ENCODE measurements at places on chromosomes 3 and 15.

DNA sequence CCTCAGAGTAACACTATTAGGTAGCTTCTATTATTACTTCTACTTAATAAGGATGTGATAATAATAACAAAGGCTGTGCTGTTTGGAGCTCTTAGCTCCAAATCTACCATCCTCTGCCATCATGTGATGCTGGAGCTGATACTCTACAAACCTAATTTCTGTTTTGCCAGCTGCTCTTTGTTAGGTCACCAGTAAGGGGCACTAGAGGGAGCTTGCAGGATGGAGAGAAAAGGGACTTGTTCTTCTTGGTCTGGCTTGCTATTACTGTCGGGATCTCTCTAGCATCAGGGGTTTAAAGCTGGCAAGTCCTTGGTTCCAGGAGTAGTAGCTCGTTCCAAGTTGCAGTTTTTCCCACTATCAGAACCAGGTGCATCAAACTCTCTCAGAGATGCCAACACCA lies 194.9 kb upstream of the KBTBD8 start:
- DNase-seq: no peak
- H3K27me3 ChIP-seq: peaks cover 5% of the 10 kb centered on the region
- H3K4me1 ChIP-seq: peaks cover 13% of the 10 kb centered on the region
- no peak overlapping the region for H3K4me3 ChIP-seq

GRCh38 chr3:181317508-181317907 lies 328.0 kb upstream of the DNAJC19 start:
- no peak overlapping the region for H3K4me3 ChIP-seq
- no peak overlapping the region for H3K27ac ChIP-seq
- DNase-seq: no peak
- peaks cover 46% of the 10 kb centered on the region for H3K27me3 ChIP-seq

GRCh38 chr15:65529762-65530317 lies 423 bp upstream of the HACD3 start:
- H3K4me3 ChIP-seq: peak overlapping the region; percentile 92
- H3K36me3 ChIP-seq: peaks cover 10% of the 10 kb centered on the region
- DNase-seq: no peak
- H3K27ac ChIP-seq: peak overlapping the region; percentile 80
- H3K27me3 ChIP-seq: no peaks in the 10 kb centered on the region

- peak overlapping the region; percentile 16 for H3K27ac ChIP-seq
- peak overlapping the region; percentile 17 for H3K4me3 ChIP-seq
- H3K27me3 ChIP-seq: no peaks in the 10 kb centered on the region
- H3K36me3 ChIP-seq: peaks cover 48% of the 10 kb centered on the region
Observed at GRCh38 chr3:71026634-71027578, 556.6 kb downstream of the FOXP1 start.

DNA sequence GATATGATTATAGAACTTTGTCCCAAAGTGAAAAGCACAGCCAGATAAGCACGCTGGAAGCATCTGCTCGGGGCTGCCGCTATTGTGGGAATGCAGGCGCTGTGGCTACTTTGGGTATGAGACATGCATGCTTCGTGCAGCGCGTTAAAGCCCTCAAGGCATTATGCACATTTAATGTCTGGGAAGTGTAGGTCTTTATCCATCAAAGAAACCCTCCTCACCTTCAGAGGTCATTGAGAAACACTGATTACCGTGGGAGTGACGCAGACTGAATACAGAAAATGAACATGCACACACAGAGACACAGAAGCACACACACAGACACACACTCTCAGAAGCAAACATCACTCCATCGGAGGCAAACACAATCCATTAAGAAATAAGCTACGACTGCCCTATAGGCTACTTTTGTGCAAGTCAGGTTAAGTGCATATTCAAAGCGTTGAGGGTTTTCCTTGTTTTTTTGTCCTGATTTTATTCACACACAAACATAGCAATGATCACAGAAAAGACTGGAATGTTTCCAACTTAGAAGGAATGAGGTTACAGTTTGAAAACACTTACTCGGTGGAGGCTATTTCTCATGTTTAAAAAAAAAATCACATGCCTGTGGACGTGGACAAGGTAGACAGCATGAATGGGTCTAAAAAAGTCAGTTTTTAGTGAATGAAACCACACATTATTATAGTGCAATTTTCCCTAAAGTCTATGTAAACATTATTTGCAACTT lies 68.5 kb downstream of the PLCH1 start:
- H3K36me3 ChIP-seq: no peaks in the 10 kb centered on the region
- H3K27me3 ChIP-seq: peaks cover 49% of the 10 kb centered on the region
- peaks cover 12% of the 10 kb centered on the region for H3K4me1 ChIP-seq
- no peak overlapping the region for H3K27ac ChIP-seq
- no peak for DNase-seq

GRCh38 chr15:88023914-88024313 lies 232.6 kb downstream of the NTRK3 start:
- no peak for DNase-seq
- peaks cover 26% of the 10 kb centered on the region for H3K27me3 ChIP-seq
- H3K4me1 ChIP-seq: no peaks in the 10 kb centered on the region
- no peak overlapping the region for H3K4me3 ChIP-seq

- DNase-seq: no peak
- H3K36me3 ChIP-seq: peaks cover 6% of the 10 kb centered on the region
- H3K27me3 ChIP-seq: peaks cover 51% of the 10 kb centered on the region
- H3K4me1 ChIP-seq: peaks cover 9% of the 10 kb centered on the region
- peak overlapping the region; percentile 95 for H3K4me3 ChIP-seq
Observed at GRCh38 chr3:168249205-168249549, 153.5 kb upstream of the GOLIM4 start.

GRCh38 chr3:29747991-29748390 lies 467.1 kb downstream of the RBMS3 start:
- no peak overlapping the region for H3K4me3 ChIP-seq
- H3K36me3 ChIP-seq: no peaks in the 10 kb centered on the region
- no peak for DNase-seq
- H3K27ac ChIP-seq: no peak overlapping the region

DNA sequence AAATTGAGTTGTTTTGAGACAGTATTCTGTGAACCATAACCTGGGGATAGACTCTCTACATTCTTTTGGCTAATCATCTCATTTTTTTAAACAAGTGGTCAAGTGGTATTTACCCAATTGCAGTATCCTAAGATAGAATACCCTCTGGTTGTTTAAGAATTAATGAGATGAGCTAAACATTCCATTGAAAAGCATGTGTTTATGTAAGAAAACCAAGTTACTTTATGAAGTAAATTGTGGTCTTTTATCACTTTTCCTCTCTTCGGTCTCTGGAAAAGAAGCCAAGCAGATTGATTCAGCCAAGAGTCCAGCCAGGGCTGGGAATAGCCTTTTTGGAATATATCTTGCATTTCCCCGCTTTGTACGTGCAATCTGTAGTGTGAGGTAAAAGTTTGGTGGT lies 185.7 kb upstream of the TOPAZ1 start:
- H3K27me3 ChIP-seq: peaks cover 39% of the 10 kb centered on the region
- no peak for DNase-seq
- no peak overlapping the region for H3K4me3 ChIP-seq
- H3K27ac ChIP-seq: no peak overlapping the region
- H3K36me3 ChIP-seq: peaks cover 3% of the 10 kb centered on the region
